ENCODE measurements at places on chromosomes 5 and 9.

DNA sequence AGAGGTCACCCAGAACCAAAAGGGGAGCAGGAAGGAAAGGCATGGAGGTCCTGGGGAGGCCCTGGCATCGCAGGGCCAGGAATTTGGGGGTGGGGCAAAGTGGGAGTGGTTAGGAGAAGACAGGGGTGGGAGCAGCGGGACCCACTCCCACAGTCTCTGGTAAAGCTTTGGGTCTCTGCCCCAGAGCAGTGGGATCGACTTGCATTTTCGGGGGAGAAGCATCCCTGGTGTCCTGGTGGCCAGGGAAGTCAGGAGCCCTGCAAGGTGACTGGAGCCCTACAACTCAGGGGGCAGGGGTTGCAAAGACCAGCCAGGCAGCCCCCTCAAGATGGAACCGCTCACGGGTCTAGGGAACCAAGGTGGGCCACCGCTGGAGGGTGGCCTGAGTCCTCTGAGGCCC is 22.4 kb upstream of the GTF3C5 start:
- H3K4me1 ChIP-seq = no peaks in the 10 kb centered on the region
- no peak for DNase-seq
- H3K36me3 ChIP-seq = no peaks in the 10 kb centered on the region
- no peak overlapping the region for H3K4me3 ChIP-seq
- peaks cover 37% of the 10 kb centered on the region for H3K27me3 ChIP-seq

DNA sequence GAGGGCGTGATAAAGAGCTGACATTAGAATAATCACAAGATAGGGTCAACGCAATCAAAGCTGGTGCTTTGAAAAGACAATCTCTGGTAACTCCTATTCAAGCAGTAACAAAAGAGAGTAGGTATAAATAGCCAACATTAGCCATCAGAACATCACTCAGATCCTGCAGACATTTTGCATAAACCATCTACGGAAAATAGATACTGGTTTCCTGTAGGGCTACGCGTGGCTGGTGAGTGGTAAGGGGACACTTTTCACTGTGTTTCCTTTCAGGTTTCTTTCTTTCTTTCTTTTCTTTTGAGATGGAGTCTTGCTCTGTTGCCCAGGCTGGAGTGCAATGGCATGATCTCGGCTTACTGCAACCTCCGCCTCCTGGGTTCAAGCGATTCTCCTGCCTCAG is 22.3 kb downstream of the TTF1 start:
- H3K4me1 ChIP-seq = peaks cover 42% of the 10 kb centered on the region
- no peaks in the 10 kb centered on the region for H3K27me3 ChIP-seq
- H3K36me3 ChIP-seq = peaks cover 24% of the 10 kb centered on the region

GRCh38 chr5:21680641-21681040 is 1172.5 kb downstream of the CDH12 start:
- H3K4me3 ChIP-seq = no peak overlapping the region
- no peak overlapping the region for H3K27ac ChIP-seq
- no peak for DNase-seq
- no peaks in the 10 kb centered on the region for H3K36me3 ChIP-seq
- H3K27me3 ChIP-seq = no peaks in the 10 kb centered on the region
- H3K4me1 ChIP-seq = no peaks in the 10 kb centered on the region

DNA sequence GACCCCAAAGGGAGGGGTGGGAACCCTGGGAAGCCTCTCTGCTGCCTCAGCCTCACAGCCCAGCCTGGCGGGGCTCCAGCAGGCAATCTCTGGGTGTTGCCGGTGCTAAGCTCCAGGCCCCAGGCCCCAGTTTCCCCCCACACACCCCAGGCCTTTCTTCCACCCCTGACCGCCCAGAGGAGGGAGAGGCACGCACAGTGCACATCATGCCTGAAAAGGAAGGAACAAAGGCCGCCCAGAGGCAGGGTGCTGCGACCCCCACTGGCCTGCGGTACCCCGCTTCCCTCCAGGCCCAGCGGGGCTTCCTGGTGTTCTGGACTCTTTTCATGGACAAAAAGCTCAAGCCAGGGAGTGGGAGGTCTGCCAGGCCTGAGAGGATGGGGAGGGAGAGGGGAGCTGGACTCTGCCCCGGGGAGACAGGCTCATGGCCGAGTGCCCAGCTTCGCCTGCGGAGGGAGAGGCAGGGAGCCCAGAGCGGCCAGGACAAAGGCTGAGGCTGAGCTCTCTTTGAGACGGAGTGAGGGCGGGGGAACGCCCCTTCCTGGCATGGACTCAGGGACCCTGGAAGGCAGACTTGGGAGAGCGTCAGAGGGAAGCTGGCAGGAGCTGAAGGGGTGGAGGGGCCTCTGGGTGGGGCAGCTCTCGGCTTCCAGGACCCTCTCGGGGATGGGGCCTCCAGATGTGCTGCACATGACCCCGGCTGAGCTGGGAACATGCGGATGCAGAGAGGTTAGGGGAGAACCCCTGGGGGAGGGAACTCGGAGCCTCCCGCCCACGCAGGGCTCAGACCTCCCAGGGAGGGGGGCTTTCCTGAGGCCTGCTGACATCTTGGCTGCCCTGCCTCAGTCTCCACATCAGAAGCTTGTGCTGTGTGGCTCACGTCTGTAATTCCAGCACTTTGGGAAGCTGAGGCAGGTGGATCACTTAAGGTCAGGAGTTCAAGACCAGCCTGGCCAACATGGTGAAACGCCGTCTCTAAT is 1.8 kb upstream of the ENTPD2 start:
- DNase-seq = no peak
- H3K27me3 ChIP-seq = no peaks in the 10 kb centered on the region
- no peaks in the 10 kb centered on the region for H3K4me1 ChIP-seq
- H3K27ac ChIP-seq = no peak overlapping the region

- peaks cover 9% of the 10 kb centered on the region for H3K36me3 ChIP-seq
- peak overlapping the region; percentile 92 for H3K4me3 ChIP-seq
- peaks cover 70% of the 10 kb centered on the region for H3K4me1 ChIP-seq
- H3K27ac ChIP-seq = peak overlapping the region; percentile 85
- H3K27me3 ChIP-seq = no peaks in the 10 kb centered on the region
Measured at GRCh38 chr9:89495824-89496560, 1.9 kb downstream of the SEMA4D start.

DNA sequence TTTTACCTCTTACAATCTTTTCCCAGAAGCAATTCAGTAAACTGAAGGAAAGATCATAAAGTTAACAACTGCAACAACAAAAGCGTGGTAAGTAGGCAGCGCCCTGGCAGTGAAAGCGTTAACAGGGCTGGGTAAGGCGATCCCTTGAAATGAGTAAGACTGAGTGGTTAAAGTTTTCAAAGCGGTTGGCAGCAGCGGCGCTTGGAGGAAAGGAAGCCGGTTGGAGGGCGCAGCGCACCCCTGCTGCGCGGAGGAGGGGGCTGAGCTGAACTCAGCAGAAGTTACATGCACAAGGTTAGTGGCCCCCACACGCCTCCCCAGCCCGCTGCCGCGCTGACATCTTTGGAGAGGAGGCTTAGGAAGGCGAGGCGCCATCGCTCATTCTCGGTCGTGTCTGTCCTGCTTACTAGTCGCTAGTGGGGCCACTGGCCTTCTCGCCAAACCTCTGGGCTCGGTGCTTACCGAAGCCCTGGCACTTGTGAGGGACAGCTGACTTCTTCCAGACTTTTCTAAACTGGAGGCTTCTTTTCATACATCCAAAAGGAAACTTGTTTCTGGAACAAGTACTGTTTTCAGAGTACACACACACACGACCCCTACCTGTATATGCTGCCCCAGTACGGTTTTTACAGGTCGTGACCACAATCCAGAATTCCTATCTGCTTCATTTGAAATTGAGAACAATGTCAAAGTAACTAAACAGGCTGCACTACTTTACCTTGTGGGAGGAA is at the start of gene SH3RF2:
Gene SH3RF2, plus strand, starts transcription at position 178 of the 731 bp plus-strand sequence. CDS start 1,351 bp downstream, outside the sequence.
- peaks cover 14% of the 10 kb centered on the region for H3K27me3 ChIP-seq
- H3K4me3 ChIP-seq = no peak within 1 kb of the TSS
- no peak for DNase-seq
- H3K4me1 ChIP-seq = peaks cover 2% of the 10 kb centered on the region
- no peak within 1 kb of the TSS for H3K27ac ChIP-seq

DNA sequence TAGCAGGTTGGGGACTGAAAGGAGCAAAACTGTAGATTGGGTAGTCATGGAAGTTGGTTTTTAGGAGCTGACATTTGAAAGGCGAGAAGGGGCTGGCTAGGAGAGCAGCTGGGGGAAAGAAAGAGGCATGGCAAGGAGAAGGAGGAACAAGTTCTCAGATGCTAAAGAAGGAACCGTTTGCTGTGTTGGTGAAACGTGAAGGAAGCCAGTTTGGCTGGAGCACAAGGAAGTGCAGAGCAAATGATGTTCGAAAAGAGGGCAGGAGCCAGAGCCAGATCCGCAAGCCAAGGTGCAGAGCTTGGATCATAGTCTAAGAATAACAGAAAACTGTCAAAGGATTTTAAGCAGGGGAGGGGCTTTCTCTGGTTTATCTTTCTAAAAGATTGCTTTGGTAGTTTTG is 276.6 kb downstream of the ASTN2 start:
- H3K27ac ChIP-seq = no peak overlapping the region
- no peak for DNase-seq
- H3K4me1 ChIP-seq = no peaks in the 10 kb centered on the region
- H3K36me3 ChIP-seq = no peaks in the 10 kb centered on the region
- peaks cover 4% of the 10 kb centered on the region for H3K27me3 ChIP-seq

Data from memory B cell (primary cell).